Left ventricle myocardium superior (tissue), 1 donor: ENCODE measurements at places on chromosomes 2 and 18. TPM values are rescaled to one million over a fixed set of nuclear protein-coding genes. Genes with fewer than 3 reads are reported as not detected.

Gene FTCDNL1
- 2.0 TPM for total RNA-seq

Gene B3GNT7
- 8.1 TPM for total RNA-seq

Gene CLEC4F
- total RNA-seq = 0.25 TPM

Gene BCL2
- 7.7 TPM for total RNA-seq

Gene SOX11
- 0.10 TPM for total RNA-seq

Gene RESP18
- total RNA-seq = not detected

Gene EPB41L5
- total RNA-seq = 9.3 TPM

Gene FBXO15
- not detected for total RNA-seq

Gene CYB5A
- total RNA-seq = 103 TPM

Gene CARF
- total RNA-seq = 5.3 TPM

Gene SCN3A
- total RNA-seq = 0.84 TPM

Gene RAX
- total RNA-seq = not detected
